GM12865 (cell line): ENCODE measurements at places on chromosomes 6 and 20.
A peak's percentile ranks its signal among the peaks of the same experiment; 100 is the strongest.

DNA sequence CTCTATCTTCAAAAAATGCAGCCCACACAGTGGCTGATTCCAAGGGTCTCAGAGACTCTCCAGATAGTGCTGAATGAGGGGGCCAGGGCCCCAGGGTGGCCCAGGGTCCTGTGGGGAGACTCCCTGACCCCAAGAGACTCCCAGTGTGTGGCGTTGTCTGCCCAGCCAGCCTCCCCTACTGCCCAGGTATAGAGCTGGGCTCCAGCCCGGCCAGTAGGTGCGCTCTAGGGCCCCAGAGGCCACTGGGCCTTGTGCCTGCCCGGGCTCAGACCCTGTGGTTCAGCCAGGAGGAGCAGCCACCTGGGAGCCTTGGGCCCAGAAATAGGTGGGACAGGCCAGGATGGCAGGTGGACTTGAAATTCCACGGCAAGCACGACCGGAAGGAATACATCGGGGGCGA, 30.3 kb upstream of the GATA5 start:
- DNase-seq, result no peak

DNA sequence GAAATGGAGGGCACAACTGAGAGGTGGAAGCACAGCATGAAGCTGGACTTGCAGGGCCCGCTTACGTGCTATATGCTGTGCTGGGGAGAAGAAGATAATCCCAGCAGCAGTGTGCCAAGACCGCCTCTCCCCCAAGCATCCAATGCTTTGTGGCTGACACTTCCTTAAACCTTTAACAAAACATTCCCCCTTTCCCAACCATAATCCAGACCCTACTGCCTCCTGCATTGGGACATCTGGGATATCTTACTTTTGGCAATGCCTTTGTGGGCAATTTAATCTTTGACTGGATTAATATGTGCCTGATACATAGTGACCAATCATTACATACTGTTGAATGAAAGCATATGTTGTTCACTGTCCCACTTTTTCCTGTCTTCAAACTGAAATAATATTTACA, 3.1 kb upstream of the TENT5A start:
- DNase-seq, result no peak

DNA sequence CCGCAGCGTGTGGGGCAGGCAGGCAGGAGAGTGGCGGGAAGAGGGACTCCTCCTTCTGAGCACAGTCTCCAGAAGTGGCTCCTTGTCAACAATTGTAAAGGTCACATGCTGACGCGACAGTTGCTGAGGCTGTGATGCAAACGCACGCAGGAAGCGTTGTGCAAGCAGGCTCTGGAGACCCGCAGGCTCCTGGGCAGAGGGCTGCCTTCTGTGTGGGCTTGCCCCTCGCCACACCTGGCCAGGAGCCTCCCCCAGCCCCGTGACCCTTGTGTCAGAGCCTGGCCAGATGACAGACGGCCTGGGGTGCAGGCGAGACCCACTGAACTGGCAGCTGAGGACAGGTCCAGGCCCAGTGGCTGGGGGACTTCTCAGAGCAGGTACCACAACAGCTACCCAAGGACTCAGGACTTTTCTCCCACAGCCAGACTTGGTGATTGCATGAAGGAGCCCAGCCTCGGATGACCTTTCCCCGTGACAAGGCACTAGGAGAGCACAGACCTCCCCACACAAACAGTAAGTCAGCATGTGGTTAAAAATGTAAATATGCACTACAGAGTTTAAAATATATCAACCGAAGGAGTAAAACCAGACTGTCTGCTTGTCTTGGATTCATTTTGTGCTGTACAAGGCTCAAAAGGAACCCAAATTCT, 222.1 kb upstream of the RREB1 start:
- no peak for DNase-seq

DNA sequence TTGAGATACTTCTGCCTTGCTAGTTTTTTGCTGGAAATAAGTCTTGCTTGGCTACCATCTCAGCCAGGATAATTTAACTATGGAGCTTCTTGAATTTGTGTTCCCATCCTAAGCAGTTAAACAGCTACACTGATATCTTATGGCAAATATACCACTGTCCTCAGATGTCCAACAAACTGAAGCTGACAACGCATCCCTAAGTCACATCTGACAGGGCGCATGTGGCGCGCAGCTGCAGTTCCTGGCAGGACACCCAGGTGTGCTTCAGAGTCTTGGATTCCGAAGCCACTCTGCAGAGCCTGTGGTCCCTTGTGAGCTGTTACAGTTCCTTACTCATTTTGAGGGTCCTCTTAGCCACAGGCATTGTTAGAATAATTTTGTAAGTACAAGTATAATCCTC, 127.9 kb downstream of the WDR27 start:
- no peak for DNase-seq

DNA sequence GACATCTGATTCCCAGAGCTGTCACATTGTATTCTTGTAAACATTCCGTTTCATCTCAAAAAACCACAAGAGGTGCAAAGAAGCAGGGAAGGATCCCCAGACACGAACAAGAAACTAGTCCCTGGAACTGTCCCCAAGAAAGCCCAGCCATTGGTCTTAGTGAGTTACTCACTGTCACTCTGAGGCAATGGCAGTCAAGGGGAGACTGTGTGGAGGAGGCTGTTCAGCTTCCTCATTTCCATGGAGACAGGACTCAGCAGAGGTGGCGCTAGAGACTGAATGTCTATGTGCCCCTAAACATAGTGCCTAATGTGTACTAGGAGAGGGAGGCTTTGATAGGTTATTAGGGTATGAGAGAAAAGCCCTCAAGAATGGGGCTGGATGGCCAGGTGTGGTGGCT, 11.1 kb downstream of the ULBP1 start:
- DNase-seq, result no peak

DNA sequence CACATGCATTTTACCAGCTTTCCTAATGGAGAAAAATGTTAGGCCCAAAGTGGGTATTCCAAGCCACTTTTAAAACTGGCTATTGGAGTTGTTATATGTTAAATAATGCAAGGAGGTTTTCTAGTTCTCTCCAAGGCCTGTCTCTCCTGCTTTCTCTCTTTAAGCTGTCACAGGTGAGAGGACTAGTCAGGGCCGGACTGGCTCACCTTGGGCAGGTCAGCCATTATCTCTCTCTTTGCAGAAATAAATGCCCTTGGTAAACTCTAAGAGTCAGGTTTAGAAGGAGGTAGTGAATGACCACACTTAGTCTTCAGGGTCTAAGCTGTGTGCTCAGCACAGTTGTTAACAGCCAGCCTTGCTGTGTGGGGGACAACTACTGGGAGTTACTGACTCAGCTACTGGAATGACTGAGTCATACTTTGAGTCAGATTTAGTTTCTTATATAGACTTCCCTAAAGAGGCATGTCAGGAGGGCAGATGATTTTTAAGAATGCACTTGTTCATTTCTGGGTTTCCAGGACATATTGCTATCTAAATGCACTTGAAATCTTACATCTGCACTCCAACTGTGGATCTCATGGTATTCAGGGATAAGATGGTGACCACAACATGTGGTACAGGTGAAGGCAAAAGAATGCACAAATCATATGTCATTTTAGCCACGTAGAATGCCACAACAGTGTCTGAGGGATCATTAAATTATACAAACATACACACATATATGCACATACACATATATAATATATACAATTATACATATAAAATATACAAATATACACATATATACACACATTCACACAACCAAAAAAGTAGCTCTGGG, 719.4 kb downstream of the EPM2A start:
- peak; percentile 60 for DNase-seq

DNA sequence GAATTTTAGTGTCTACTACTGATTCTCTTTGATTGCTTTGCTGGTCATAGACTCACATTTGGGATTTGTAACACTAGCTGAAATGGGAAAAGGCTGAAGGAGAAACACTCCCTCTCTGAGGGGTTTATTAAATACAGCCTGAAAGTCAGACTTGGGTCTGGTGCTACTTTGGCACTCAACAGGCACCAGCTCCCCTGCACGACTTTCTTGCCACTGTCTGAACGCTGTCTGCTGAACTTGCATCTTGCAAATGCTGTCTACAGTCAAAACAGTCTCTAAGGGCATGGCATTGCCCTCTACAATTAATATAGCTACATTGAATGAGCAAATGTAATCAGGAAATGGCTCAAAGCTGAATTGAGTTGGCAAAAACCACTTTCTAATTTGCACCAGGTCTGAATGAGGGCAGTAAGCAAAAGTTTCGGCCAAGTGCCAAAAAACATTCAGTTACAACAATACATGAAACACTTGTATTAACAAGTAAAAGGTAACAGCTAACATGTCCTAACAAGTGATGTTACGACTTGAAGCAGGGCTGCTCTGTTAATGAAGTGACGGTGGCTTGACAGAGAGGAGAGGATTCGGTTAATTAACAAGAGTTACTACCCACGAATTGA, 119.5 kb downstream of the FOXC1 start:
- DNase-seq, result no peak

- no peak for DNase-seq
Measured at GRCh38 chr6:73024598-73024997, 200.7 kb downstream of the KHDC1L start.

GRCh38 chr6:33897189-33897780, 93.5 kb upstream of the MLN start:
- no peak for DNase-seq

DNA sequence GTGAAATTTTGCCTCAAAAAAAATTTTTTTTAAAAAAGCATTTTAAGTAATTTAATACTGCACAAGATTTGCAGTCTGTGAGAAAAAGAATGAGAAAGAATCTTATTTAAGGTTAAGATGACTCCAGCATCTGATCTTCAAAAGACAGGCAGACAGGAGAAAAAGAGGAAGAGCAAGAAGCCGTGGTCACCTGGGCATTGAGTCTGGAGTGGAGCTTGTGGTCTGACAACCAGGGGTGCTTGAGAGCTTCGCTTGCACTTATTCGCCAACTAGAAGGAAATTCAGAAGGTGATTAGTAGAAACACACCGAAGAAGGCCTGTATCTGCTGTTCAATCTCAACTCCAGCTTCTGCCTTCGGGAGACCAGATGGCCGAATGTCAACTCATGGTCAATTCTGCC, 75.9 kb downstream of the MYLK4 start:
- DNase-seq, result no peak

GRCh38 chr6:159527351-159527750, 165.7 kb downstream of the SOD2 start:
- no peak for DNase-seq

DNA sequence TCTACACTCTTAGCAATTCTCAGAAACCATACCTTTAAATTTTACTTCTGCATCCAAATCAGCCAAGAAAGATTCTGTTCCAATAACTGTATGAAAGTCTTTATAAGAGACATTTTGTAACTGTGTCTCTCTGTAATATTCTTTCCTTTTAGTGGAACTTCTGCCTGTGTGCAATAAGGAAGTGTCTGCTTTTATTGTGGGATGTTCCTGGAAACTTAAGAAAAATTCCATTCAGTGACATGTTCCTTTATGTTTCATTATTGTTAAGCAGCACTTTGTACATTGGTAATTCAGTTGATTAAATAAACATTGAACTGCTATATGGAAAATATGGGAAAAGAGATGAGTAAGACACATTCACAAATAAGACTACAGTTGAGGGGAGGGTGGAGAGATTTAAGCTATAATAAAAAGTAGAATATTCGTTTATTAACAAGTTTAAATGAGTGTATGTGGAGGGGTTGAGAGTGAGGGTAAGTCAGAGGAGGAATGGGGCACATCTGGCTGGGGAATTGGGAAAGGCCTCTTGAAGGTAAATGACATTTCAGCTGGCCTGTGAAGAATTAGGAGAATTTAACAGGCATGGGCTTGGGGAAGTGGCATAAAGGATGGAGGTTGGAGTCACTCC, 11.9 kb downstream of the NUS1 start:
- no peak for DNase-seq

DNA sequence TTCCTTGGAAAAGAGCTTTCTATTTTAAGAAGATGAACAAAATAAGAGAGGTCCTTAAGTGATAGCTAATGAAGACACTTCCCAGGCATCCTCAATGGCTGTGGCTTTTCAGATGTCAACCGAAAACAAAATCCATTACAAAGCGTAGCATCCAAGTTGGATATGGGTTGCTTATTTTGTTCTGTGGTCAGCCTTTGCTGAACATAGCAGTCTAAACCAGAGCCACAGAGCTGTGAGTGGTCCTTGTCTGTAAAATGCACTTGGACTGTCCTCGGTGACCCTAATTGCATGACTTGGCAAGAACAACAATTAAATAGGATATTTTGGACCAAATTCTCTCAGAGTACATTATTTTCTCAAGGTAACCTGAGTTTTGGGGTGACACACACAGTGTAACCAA, 10.4 kb upstream of the BFSP1 start:
- no peak for DNase-seq

- peak; percentile 15 for DNase-seq
Measured at GRCh38 chr6:167833396-167833763, 6.7 kb downstream of the AFDN start.

GRCh38 chr6:139308286-139308916, 16.6 kb upstream of the TXLNB start:
- DNase-seq, result no peak

- DNase-seq, result peak; percentile 48
Measured at GRCh38 chr20:1075616-1076015, 42.8 kb upstream of the PSMF1 start.

DNA sequence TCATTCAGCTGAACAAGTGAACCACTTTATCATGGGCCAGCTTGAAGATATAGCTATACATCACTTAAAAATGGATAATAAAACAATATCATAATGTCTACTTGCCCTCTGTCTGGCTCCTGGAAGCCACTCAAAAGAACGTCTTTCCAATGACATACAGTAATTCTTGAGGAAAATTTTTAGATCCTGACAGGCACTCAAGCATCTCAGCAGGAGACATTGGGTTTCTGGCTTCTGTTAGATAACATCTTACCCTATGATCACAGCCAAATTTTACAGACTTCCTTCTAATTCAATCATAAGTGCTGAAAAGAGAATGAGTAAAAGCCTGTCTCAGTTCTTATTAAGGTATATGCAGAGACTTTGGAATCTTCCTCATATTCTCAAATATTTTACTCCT, 330 bp downstream of the CGA start:
- no peak for DNase-seq

DNA sequence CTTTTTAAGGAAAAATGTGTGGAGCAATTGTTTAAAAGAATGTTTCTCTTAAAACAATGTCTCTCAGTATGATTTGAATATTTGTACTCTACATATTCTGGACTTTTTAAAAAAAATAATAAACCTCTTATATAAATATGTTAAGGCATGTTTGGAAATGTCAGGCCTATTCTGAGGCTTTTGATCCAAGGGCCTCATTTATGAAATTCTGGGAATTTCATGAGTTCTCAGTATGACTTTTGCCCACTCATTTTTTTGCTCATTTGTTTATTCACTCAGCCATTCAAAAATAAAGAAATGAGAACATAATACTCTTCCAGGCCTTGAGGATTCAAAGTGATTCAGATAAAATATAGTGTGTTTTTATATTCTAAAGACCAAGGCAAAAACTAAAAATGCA, 60.4 kb downstream of the DOK5 start:
- no peak for DNase-seq
